ENCODE measurements at places on chromosomes 3 and 15. TPM values are rescaled to one million over a fixed set of nuclear protein-coding genes. Genes with fewer than 3 reads are reported as not detected.

GRCh38 chr3:134693226-134693625 is 42.4 kb upstream of the KY start:
- DNase-seq: no peak
- no peaks in the 10 kb centered on the region for H3K4me1 ChIP-seq

DNA sequence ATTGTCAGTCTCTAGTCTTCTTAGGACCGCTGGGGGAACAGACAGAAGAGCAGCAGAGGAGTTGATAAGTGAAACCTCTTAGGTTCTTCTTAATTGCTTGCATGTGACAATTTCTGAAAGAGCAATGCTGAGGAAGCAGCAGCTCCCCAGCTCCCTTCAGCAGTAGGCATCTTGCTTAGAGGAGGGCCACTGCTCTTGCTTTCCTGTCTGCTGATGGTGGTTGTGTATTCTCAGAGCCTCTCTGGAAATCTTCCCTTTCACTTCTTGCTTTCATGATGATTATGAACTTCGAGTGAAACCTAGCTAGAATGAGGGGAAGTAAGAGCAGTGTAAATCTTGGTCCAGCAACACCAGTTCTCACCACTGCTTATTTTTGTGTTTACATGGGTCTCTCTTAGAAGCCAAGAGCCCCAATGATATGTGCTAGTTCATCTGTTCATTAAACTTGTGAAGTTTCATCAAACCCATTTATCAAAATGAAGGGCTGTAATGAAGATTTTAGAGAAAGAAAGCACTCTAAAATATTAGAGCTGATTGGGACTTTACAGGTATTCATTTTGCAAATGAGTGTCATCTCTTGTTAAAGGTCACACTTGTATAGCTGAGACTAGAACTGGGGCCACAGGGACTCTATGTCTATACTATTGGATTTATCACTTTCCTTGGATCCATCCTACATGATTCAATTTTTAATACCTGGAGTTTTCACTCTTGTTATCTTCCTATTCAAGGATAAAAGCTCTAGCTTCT is 246.7 kb downstream of the LPP start:
- H3K27ac ChIP-seq: no peak overlapping the region
- no peaks in the 10 kb centered on the region for H3K36me3 ChIP-seq
- H3K4me1 ChIP-seq: no peaks in the 10 kb centered on the region
- no peaks in the 10 kb centered on the region for H3K27me3 ChIP-seq

DNA sequence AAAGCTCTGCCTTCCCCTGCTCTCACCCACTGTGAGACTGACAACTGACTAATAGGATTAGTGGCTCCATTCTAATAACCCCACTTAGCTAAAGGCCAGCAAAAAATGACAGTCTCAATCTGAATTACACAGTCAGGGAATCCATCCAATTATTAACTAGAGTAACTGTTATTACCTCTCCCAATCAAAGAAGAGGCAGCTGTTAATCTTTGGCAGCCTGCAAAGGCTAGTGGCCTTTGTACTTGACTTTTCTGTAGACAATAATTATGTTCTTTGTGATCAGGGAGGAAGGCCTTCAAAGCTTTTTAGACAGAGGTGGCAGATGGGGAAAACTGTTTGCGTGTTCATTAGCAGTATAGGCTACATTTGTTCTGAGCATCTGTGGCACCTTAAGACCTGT is 177.7 kb downstream of the ISL2 start:
- no peaks in the 10 kb centered on the region for H3K4me1 ChIP-seq
- no peak overlapping the region for H3K4me3 ChIP-seq
- DNase-seq: no peak
- H3K27me3 ChIP-seq: no peaks in the 10 kb centered on the region
- H3K27ac ChIP-seq: no peak overlapping the region

GRCh38 chr3:188440340-188440972 is 286.5 kb downstream of the LPP start:
- peaks cover 6% of the 10 kb centered on the region for H3K4me1 ChIP-seq
- no peak for DNase-seq

- H3K36me3 ChIP-seq: no peaks in the 10 kb centered on the region
- no peak for DNase-seq
- no peak overlapping the region for H3K4me3 ChIP-seq
- no peaks in the 10 kb centered on the region for H3K27me3 ChIP-seq
Measured at GRCh38 chr15:47366884-47367283, 350.4 kb upstream of the SEMA6D start.

GRCh38 chr3:99400352-99400751 is 238.0 kb upstream of the COL8A1 start:
- no peaks in the 10 kb centered on the region for H3K27me3 ChIP-seq
- no peak for DNase-seq
- peaks cover 6% of the 10 kb centered on the region for H3K4me1 ChIP-seq
- H3K27ac ChIP-seq: no peak overlapping the region

DNA sequence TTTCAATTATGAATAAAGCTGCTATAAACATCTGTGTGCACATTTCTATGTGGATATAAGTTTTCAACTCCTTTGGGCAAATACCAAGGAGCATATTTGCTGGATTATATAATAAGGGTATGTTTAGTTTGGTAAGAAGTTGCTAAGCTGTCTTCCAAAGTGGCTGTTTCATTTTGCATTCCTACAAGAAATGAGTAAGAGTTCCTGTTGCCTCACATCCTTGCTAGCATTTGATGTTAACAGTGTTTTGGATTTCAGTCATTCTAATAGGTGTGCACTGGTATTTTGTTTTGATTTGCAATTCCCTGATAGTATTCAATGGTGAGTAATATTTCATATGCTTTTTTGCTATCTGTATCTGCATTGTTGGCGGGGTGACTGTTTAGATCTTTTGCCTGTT is 120.7 kb upstream of the MDFIC2 start:
- no peaks in the 10 kb centered on the region for H3K36me3 ChIP-seq
- H3K27me3 ChIP-seq: no peaks in the 10 kb centered on the region
- peak; percentile 22 for DNase-seq
- no peak overlapping the region for H3K4me3 ChIP-seq
- H3K27ac ChIP-seq: no peak overlapping the region
- no peaks in the 10 kb centered on the region for H3K4me1 ChIP-seq

- H3K4me3 ChIP-seq: no peak overlapping the region
- H3K27me3 ChIP-seq: no peaks in the 10 kb centered on the region
- H3K4me1 ChIP-seq: no peaks in the 10 kb centered on the region
- H3K27ac ChIP-seq: no peak overlapping the region
Measured at GRCh38 chr3:141152130-141152529, 79.5 kb upstream of the PXYLP1 start.

The PRR20G gene
- polyA plus RNA-seq: not detected
